ENCODE measurements at places on chromosomes 7 and 10.

GRCh38 chr7:75813084-75813483 lies 522 bp downstream of the CCL24 start:
- DNase-seq = no peak

DNA sequence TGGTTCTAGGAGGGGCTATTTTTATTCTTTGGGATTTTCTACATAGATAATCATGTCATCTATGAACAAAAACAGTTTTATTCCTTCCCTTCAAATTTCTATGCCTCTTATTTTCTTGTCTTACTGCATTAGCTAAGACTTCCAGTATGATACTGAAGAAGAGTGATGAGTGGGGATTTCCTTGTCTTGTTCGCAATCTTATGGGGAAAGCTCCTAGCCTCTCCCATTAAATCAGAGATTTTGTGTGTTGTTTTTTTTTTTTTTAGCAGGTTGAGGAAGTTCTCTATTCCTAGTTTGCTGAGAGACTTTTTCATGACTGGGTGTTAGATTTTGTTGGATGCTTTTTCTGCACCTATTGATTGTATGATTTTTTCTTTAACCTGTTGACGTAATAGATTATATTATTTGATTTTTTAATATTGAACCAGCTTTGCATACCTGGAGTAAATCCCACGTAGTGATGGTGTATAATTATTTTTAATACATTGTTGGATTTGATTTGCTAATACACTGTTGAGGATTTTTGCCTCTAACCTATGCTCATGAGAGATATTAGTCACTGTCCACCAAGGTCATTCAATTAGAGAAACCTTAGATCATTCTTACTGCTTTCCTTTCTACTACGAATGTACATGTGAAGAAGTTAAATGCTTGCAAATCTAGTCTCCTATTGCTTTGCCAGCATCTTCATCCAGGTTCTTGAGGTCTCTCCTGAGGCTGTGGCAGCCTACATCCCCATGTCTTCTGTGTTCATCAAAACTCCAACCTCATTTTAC lies 6.5 kb downstream of the ATP5F1C start:
- DNase-seq = no peak

DNA sequence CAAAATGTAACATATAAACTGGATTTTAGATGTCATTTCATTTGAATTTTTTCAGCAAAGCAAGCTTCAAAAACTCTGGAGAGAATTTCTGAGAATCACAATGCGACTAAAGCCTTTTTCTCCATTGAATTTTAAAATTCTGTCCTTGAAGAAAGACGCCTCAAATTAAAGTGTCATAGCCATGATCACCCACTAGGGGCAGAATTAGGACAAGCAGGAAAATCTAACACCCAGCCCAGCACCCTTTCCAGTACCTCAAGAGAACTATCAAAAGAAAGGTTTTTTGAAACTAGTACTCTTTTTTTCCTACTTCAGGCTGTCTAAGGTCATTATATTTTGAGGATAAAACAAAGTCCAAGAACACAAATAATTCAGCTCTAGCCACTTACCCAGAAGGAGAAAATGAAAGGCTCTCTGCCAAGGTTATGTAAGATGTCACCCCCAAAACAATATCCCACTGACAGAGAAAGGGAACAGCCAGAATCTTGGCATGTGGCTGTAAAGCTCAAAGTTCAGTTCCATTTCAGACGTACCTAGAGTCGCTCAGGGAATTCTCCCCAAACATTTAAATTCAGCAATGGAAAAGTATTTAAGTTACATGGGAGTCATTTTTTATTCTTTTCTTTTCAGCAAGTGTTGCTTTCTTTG lies 299.4 kb downstream of the SNX13 start:
- no peak for DNase-seq

GRCh38 chr10:2953495-2953894 lies 113.9 kb upstream of the PFKP start:
- no peak for DNase-seq

GRCh38 chr7:5428478-5429252 lies 5.0 kb upstream of the TNRC18 start:
- no peak for DNase-seq

GRCh38 chr7:25395976-25396375 lies 167.7 kb upstream of the NPVF start:
- DNase-seq = no peak

- DNase-seq = no peak
Measured at GRCh38 chr7:98992076-98992475, 113.7 kb downstream of the TRRAP start.

- DNase-seq = no peak
Measured at GRCh38 chr10:47081264-47081663, 170.0 kb downstream of the PTPN20 start.

DNA sequence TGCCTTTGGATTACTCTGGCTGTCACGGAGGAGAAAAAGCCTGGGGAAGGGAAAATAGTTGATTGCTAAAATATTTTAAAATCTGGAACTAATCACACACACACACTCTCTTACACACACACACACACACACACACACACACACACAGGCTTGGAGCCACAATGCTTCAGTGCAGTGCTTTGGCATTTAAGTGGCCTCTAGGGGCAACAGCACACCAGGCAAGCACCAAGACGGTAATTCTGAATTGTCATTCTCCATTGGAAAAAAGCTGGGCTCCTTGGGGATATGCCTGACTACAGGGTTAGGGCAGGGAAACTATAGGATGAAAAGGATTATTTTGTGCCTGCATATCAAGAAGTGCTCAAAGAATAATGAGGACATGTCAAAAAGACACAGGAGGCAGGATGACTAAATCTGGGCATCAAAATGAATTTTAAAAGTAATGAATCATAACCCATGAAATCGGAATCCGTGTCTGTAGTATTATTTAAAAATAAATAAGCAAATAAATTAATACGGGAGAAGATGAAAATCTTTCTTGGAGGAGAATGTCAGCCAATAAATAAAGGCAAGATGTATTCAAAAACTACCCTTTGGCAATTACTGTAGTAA lies 30.4 kb upstream of the DDC start:
- no peak for DNase-seq

DNA sequence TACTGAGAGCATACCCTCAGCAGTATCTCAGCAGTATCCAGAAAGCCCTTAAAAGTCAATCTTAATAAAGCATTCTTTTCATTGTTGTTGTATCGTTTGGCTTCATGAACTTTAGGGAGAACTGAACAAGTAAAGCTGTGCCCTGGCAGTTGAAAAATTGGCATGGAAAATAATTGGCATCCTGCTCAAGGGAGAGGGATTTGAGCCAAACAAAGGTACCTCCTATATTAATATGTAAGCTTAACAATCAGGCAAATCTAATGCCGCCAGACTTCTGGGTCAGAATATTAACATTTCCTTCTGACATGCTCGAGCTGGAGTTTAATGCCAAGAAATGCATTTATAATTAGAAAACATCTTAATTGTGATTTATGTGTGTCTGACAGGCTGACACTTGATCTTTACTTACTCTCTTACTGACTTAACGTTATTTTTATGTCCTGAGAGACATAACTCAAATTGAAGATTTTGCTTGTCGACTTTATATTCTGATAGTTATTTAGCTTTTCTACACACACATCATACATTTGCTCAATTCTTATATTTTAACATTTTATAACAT lies 42.1 kb upstream of the PCDH15 start:
- DNase-seq = no peak

GRCh38 chr7:156927571-156928405 lies 21.7 kb upstream of the NOM1 start:
- DNase-seq = no peak

GRCh38 chr10:102580230-102580629 lies 64.0 kb upstream of the TRIM8 start:
- DNase-seq = no peak

- no peak for DNase-seq
Measured at GRCh38 chr7:150811-151221, 41.6 kb upstream of the FAM20C start.

DNA sequence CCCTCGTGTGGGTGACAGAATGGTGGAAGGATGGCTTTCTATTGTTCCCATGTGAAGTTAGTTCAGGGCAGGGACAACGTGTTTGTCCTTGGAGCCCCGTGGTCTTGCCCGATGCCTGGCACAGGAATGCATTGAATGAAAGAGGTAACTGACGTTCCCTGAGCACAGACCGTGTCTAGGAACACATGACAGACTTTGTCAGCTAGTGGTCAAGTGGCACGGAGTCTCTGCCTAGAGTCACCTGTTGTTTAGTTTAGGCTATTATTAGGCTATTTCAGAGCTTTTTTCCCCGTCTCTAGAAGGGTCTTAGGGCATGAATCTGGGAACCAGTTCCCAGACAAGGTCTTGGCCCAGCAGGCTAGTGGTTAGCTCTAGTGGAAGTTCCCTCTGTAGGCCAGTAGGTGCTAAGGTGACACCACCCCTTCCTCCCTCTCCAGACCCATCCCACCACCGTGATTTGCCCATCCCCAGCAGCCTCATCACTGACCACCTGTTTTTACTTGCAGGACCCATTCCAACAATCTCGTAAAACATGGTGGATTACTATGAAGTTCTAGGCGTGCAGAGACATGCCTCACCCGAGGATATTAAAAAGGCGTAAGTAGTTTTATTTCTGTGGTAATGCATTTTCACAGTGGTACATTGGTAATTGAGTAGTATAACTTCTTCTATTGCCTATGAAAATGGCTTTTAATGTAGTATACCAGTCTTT lies 21.4 kb downstream of the DNAJB6 start:
- no peak for DNase-seq

GRCh38 chr10:14565199-14565598 lies 209.5 kb downstream of the FAM107B start:
- no peak for DNase-seq

DNA sequence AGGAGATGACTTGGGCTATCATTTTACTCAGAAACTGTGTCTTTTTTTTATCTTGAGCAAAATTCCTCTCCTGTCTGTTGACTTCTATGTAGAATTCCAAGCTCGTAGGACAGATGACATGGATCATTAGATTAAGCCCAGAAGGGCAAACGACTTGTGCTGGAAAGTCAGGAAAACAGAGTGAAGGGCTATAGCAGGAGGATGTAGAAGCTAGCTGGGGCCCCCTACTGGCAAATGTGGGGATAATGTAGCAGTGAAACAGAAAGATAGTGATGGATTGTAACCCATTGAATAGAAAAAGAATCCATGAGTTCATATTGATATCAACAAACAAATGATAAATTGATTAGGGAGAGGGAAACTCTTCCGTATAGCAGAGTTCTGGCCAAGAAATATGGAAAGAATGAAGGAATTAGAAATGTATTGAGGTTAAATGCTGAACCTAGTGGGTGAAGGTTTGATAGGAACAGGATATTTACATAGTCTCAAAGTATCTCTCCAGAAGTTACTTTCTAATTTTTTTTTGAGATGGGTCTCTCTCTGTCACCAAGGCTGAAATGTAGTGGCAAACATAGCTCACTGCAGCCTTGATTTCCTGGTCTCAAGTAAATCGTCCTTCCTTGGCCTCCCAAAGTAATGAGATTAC lies 103.6 kb downstream of the LYZL1 start:
- no peak for DNase-seq

GRCh38 chr7:47535035-47535703 lies 46.7 kb downstream of the TNS3 start:
- no peak for DNase-seq

DNA sequence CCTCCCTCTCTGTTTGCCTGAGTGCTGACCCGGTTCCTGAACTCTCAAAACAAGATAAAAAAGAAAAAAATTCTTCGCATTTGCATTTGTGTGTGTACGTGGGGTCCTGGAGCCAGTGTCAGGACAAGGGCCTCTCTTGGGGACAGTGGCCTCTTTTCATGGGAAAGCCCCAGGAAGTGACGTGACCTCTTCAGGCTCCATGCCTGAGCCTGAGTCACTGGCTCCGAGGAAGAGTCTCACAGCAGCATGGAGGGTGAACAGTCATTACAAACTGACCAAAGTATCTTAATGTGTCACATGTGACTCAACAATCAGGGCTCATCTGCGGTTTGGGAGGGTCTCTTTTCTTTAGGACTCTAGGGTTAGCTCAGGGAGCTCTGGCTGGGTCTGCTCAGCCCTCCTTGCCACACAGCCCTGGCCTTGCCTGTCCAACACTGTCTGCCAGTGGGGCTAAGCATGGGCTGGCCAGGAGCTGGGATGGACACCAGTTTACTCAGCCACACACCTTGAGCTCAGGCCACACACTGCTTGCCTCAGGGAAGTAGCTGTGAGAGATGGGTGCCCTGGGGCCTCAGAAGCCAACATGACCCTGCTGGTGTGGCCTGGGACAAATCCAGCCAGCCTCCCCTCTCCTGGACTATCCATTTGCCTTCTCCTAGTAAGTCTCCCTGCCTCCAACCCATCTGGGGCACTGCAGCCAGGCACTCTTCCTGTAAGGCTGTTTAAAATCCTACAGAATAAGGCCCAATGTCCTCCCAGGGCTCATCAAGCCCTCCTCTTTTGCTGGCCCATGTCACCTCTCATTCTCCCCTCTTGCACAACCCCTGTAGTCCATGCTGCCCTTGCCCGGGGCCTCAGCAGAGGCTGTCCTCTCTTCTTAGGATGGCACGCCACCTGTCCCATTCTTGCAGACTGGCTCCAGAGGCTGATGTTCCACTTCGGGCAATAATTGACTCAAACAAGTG lies 10.5 kb downstream of the TMEM273 start:
- peak; percentile 97 for DNase-seq

DNA sequence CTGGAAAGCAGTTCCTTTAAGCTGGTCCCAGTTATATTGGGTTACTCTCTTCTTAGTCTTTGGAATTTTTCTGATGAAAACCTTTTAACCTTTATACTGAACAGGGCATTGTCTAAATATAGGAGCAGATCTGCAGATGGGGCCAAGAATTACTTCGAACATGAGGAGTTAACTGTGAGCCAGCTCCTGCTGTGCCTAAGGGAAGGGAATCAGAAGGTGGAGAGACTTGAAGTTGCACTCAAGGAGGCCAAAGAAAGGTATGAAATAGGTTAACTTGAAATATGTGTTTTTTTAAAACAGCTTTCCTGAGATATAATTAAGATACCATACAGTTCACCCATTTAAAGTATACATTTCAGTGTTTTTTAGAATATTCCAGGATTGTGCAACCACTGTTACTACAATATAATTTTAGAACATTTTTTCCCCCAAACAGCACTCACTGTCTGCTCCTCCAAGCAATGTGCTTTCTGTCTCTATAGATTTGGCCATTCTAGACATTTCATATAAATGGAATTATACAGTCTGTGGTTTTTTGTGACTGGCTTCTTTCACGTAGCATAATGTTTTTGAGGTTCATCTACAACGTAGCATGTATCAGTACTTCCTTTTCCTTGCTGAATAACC lies 18.9 kb downstream of the OPTN start:
- no peak for DNase-seq

GRCh38 chr7:157423348-157423747 lies 86.5 kb downstream of the DNAJB6 start:
- DNase-seq = no peak
